T-helper 2 cell treated with Interferon-gamma antibody and Interleukin-4, amounts not matched to agents 5 μg/mL and 100 μg/mL, for 36 hours (primary cell): ENCODE measurements at places on chromosomes 2 and 18.

- DNase-seq, result no peak
Observed at GRCh38 chr2:178199334-178199733, 5.0 kb downstream of the OSBPL6 start.

GRCh38 chr2:241234962-241235740, 46.7 kb downstream of the ANO7 start:
- no peak for DNase-seq

DNA sequence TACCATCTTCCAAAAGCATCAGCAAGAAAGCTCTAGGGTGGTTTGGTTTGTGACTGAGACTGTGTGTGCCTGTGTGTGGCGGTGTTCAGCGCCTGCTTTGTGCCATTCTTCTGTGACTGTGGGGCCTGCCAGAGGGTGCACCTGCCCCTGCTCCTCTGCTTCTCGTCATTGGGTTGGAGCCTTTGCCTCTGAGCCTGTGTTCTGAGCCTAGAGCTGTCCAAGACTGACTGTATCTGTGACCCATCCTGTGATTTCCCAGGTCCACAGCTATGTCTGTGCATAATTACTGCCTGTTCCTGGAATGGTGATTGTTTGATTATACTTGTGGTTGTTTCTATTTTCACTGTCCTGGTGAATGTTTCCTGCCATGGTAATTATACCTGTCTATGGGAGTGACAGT, 57.1 kb upstream of the KLHL29 start:
- DNase-seq, result no peak

- DNase-seq, result no peak
Observed at GRCh38 chr18:3625742-3626091, 175.7 kb downstream of the TGIF1 start.

- no peak for DNase-seq
Observed at GRCh38 chr18:33470216-33470615, 29.7 kb upstream of the CCDC178 start.

DNA sequence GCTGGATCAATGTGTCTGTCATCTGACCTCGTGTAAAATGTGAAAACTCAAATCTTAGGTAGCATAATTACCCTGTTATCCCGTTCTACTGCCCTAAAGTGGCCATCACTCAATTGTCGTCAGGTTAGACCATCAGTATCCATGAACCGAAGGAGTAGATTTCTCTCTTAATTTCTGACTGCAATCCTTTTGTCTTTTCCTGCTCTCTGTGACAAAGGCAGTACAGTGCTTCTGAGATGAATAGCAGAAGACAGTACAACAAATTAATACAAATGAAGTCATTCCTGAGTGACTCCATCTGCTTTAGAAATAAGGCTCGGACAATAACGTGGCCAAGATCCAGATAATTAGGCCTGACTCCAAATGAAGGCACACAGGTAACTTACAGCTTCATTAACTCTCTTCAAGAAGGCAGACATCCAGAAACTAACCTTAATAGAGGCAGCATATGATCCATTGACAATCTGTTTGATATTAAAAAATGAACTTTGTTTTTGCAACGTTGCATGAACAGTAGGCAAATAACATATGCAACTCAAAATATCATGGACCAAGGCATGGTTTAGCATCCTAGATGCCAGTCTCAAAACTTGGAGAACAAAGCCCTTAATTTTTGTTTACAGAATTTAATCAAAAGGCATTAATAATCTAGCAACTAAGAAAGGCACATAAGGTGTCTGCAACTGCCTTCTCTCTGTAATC, 96.7 kb upstream of the CDH20 start:
- no peak for DNase-seq

GRCh38 chr2:133561045-133561852, 7.0 kb downstream of the NCKAP5 start:
- DNase-seq, result no peak

GRCh38 chr18:28363124-28363523, 186.2 kb upstream of the CDH2 start:
- DNase-seq, result no peak

- no peak for DNase-seq
Observed at GRCh38 chr2:132542953-132543569, 126.5 kb downstream of the GPR39 start.

- DNase-seq, result no peak
Observed at GRCh38 chr2:108401800-108402199, 24.0 kb downstream of the SULT1C4 start.

DNA sequence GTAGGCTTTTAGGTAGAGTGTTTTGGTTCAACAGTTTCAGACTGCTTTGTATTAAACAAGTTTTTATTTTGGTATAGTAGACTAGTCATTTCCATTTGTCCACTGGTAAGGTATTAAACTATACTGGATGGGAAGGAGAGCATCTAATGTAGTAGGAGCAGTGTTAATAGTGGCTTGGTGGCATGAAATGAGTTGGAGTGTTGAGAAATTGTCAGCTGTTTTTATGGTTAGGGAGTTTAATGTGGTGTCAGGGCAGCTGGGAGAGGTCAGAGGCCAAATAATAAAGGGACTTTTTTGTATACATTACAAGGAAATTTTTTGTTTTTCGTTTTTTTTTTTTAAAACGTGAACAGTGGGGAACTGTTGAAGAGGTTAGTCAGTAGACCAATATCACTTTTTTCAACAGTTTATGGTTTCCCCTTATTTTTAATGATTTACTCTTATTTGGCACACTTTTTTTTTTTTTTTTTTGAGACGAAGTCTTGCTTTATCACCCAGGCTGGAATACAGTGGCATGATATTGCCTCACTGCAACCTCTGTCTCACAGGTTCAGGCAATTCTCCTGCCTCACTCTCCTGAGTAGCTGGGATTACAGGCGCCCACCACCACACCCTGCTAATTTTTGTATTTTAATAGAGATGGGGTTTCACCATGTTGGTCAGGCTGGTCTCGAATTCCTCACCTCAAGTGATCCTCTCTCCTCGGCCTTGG, 21.2 kb downstream of the ACTR3 start:
- DNase-seq, result no peak

DNA sequence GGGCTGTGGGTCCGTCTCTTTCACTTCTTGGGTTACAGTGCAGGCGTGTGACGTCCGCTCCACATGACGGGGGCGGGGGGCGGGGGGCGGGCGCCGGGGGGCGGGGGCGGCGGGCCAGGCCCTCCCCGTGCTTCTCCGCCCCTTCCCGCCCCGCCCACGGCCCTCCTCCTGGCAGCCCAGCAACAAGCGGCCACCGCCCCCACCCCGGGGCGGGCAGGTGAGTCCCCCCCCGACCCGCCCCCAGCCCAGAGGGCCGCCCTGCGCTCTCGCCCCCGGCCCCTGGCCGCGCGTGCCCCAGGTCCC, 3.6 kb downstream of the ZNF516 start:
- DNase-seq, result no peak

DNA sequence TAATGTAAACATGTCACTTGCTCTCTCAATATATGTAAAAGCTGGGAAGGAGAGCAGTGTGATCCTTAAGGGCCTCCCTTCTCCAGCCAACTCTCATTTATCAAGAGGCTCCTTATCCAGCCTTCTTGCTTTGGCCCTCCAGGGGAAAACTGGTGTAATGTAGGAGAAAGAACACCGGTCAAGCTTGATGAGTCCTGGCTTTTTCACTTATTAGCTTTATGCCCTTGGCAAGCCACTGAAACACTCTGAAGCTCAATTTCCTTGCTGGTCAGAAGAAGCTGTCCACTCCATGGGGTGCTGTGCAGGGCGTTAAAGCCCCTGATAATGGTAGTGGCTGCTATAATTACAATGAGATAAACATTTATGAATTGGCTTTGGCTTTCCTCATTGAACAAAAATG, 251.2 kb upstream of the RBBP8 start:
- DNase-seq, result no peak

- DNase-seq, result no peak
Observed at GRCh38 chr2:29987146-29987545, 65.8 kb upstream of the ALK start.

- peak; percentile 53 for DNase-seq
Observed at GRCh38 chr2:88626171-88627054, 851 bp downstream of the EIF2AK3 start.

GRCh38 chr2:171346723-171347557, 86.8 kb downstream of the METTL8 start:
- DNase-seq, result no peak

DNA sequence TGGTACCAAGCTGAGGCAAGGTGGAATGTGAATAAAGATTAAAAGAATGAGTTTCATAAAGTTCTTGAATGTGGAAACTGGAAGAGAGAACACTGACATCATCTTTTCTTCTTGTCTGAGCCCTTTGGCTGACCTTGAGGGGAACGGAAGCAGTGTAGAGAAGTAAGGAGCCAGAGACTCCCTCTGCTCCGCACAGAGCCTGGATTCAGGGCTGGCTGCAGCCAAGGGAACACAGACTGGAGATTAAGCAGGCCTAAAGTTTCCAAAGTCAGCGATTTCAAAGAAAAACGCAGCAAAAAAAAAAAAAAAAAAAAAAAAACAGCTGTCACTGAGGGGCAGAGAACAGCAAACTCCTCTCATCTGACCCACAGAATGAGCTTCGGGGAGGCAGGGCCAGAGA, 19.3 kb upstream of the ALK start:
- DNase-seq, result no peak
